ENCODE measurements at places on chromosomes 12 and 14. TPM values are rescaled to one million over a fixed set of nuclear protein-coding genes. Genes with fewer than 3 reads are reported as not detected.

RPL41 gene
- 2,931 TPM for total RNA-seq

TRIM9 gene
- 0.33 TPM for total RNA-seq

ACSM4 gene
- total RNA-seq = not detected

ATF1 gene
- total RNA-seq = 35.4 TPM

PKP2 gene
- 75.2 TPM for total RNA-seq

DLGAP5 gene
- total RNA-seq = 0.19 TPM

KRT77 gene
- total RNA-seq = 0.17 TPM
